ENCODE measurements at places on chromosomes 16 and 17.

DNA sequence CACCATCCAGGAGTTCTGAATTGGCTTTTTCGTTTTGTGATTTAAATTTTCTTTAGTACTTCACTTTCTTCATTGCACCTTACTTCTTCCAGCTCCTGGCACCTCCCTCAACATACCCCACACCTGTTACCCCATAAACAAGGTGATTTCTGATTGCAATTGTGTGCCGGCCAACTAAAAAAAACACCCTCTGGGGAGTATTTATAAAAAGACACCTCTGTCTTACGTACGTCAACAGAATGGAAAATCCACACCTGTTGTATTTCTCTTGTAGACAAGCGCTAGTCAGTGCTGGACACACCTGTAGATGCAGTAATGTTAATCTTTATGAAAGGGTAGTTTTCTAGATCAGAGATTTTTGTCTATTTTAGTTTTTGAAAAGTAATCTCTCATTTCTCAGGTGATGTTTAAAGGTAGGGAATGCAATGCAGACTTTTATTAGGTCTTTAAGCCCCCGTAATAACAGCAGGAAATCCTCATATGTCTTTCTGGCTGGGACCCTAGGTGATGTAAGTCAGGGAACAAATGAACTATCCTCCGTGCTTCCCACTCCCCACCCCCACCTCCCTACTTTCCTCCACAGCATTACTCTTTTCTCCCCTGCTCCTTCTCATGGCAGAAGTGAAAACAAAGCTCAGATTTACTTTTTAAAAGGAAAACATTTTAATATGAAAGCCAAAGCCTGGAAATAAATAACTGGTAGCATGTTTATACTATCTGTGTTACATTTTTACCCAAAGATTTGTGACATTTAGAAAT, 4.2 kb downstream of the MSI2 start:
- peaks cover 37% of the 10 kb centered on the region for H3K36me3 ChIP-seq
- no peaks in the 10 kb centered on the region for H3K27me3 ChIP-seq
- peaks cover 58% of the 10 kb centered on the region for H3K4me1 ChIP-seq

DNA sequence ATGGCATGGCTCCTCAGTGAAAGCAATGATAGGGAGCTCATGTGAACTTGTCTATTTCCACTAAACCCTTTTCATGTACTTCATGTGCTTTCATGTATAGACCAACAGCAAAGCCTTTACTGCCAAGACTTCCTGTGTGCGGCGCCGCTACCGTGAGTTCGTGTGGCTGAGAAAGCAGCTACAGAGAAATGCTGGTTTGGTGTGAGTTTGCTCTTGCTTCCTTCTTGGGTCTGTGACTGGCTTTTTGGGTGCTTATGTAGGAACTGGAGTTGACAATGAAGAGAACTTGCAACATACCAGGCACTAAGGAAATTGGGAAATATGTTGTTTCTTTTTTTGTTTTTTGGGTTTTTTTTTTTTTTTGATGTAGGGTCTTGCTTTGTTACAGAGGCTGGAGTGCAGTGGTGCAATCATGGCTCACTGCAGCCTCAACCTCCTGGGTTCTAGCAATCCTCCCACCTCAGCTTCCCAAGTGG, 5.7 kb downstream of the SNX11 start:
- H3K27me3 ChIP-seq = no peaks in the 10 kb centered on the region
- peaks cover 52% of the 10 kb centered on the region for H3K4me1 ChIP-seq
- peak; percentile 47 for ATAC-seq
- peak overlapping the region; percentile 89 for H3K27ac ChIP-seq
- H3K4me3 ChIP-seq = peak overlapping the region; percentile 97

DNA sequence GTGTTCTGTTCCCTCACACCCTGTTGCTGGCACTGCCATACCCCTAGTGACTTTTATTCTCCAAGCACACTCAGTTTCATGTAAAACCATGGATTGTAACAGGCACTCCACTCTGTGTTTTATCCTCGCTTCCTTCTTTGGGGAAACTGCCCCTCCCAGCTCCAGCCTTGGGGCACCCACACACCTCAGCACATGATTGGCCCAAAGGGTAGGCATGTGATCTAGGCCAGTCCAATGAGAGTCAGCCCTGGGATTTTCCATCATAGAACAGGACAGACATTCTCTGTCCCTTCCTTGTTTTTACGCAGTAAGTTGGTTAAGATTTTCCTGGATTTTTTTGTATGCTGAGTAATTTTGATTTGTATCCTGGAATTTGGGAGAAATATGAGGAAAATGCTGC, 115.4 kb downstream of the C16orf95 start:
- H3K27ac ChIP-seq = no peak overlapping the region
- no peak overlapping the region for H3K4me3 ChIP-seq
- H3K27me3 ChIP-seq = peaks cover 57% of the 10 kb centered on the region
- no peaks in the 10 kb centered on the region for H3K36me3 ChIP-seq
- H3K4me1 ChIP-seq = peaks cover 4% of the 10 kb centered on the region

DNA sequence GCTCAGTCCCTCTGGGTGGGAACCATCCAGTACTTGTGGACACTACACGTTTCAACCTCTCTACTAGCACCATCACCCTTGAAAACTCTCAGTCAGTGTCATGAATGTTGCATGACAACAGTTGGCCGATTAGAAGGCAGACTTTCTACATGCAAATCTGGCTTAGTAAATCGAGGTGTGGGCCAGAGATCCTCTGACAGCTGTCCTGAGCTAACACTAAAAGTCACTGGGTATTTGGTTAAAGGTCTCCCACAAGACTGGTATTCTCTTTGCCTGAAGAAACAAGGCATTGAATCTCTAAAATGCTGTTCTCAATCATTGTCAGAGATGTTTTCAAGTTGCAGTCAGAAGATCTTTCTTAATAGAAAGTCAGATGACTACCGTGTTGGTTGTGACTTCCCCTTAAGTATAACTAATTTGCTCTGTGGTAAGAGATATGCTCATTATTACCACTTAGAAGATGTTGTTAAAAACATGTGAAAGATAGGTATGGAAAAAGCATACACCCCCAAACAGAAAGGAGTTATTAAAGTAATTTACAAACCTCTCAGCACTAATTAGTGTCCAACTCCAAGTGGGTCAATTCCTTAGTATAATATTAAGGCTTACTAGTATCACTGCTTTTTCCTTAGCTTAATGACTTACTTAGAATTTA, 62.3 kb downstream of the WNT3 start:
- no peaks in the 10 kb centered on the region for H3K4me1 ChIP-seq
- no peak for ATAC-seq
- H3K4me3 ChIP-seq = no peak overlapping the region
- H3K27me3 ChIP-seq = no peaks in the 10 kb centered on the region

GRCh38 chr17:4969551-4970173, 2.0 kb upstream of the SPAG7 start:
- ATAC-seq = no peak
- no peak overlapping the region for H3K27ac ChIP-seq
- H3K36me3 ChIP-seq = peaks cover 49% of the 10 kb centered on the region
- no peaks in the 10 kb centered on the region for H3K27me3 ChIP-seq
- no peak overlapping the region for H3K4me3 ChIP-seq

DNA sequence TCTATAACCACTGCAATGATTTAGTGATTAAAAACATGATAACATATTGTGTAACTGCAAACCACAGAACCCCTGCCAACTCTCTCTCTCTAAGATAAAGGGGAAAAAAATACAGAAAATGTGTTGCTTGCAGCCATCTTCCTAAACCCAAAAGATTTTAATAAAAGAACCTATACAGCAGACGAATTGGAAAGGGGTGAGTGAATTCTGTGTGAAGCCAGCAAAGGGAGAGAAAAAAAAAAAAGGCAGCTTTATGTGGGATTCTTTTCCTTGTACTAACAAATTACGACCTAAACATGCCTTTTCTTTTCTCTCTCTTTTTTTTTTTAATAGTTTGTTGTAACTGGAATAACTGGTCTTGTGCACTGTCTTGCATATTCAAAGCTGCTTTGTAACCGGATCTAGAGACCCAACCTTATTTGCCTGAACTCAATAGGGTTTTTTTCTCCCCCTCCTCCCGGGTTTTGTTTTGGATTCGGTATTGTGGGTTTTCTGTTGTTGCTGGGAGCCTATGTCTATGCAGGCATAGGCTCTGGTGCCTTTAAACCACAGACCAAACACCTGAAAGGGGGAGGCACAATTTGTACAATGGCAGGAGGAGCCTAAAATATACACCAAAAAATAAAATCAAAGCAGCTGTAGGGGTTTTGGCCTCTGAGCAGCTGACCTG, 7.0 kb upstream of the ZFHX3 start:
- H3K4me3 ChIP-seq = no peak overlapping the region
- H3K27ac ChIP-seq = no peak overlapping the region
- H3K36me3 ChIP-seq = peaks cover 6% of the 10 kb centered on the region

GRCh38 chr17:17351356-17351891, 48.3 kb downstream of the NT5M start:
- H3K4me3 ChIP-seq = no peak overlapping the region
- no peaks in the 10 kb centered on the region for H3K36me3 ChIP-seq
- H3K4me1 ChIP-seq = no peaks in the 10 kb centered on the region
- ATAC-seq = no peak

- H3K4me1 ChIP-seq = no peaks in the 10 kb centered on the region
- H3K27me3 ChIP-seq = peaks cover 18% of the 10 kb centered on the region
- H3K27ac ChIP-seq = no peak overlapping the region
- ATAC-seq = no peak
- no peaks in the 10 kb centered on the region for H3K36me3 ChIP-seq
These were observed 162.5 kb downstream of the MAF start for GRCh38 chr16:79437764-79438751.

GRCh38 chr17:50163843-50164696, 1.7 kb upstream of the SGCA start:
- no peaks in the 10 kb centered on the region for H3K27me3 ChIP-seq
- no peaks in the 10 kb centered on the region for H3K36me3 ChIP-seq
- peak; percentile 68 for ATAC-seq
- H3K27ac ChIP-seq = peak overlapping the region; percentile 66
- peaks cover 66% of the 10 kb centered on the region for H3K4me1 ChIP-seq
- H3K4me3 ChIP-seq = peak overlapping the region; percentile 40

GRCh38 chr16:74309789-74310781, 13.5 kb downstream of the PSMD7 start:
- H3K4me1 ChIP-seq = peaks cover 7% of the 10 kb centered on the region
- no peak overlapping the region for H3K4me3 ChIP-seq
- no peak for ATAC-seq

DNA sequence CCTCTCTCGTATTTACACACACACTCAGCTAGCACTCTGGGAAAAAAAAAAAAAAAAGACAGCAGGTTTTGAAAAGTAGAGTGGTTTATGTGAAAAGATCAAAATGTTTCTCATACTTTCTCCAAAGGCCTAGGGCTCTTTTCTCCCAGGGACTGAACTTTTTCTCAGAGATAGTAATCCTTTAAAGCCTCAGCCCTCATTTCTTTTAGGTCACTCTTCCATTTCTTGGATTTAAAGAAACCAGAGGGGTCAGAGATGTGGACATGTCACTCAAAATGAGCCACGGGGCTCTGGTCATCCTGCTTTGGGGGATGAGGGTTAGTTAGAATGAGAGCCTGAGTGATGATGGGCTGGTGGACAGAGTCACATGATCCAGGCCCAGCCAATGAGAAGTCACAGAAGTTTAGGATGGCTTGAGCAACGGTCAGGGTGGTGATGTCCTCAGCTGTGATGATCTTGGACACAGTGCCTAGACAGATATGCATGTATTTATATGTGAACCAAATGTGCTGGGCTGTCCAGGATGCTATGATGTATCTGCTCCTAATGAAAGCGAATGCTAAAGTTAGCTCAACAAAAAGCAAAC, 33.7 kb upstream of the AXIN2 start:
- peaks cover 14% of the 10 kb centered on the region for H3K4me1 ChIP-seq
- H3K36me3 ChIP-seq = no peaks in the 10 kb centered on the region
- ATAC-seq = no peak
- H3K4me3 ChIP-seq = no peak overlapping the region
- H3K27ac ChIP-seq = no peak overlapping the region

- ATAC-seq = peak; percentile 48
- peaks cover 77% of the 10 kb centered on the region for H3K4me1 ChIP-seq
- peaks cover 21% of the 10 kb centered on the region for H3K36me3 ChIP-seq
- H3K27me3 ChIP-seq = peaks cover 18% of the 10 kb centered on the region
- peak overlapping the region; percentile 50 for H3K4me3 ChIP-seq
These were observed 142.4 kb upstream of the NOL11 start for GRCh38 chr17:67575325-67575724.

DNA sequence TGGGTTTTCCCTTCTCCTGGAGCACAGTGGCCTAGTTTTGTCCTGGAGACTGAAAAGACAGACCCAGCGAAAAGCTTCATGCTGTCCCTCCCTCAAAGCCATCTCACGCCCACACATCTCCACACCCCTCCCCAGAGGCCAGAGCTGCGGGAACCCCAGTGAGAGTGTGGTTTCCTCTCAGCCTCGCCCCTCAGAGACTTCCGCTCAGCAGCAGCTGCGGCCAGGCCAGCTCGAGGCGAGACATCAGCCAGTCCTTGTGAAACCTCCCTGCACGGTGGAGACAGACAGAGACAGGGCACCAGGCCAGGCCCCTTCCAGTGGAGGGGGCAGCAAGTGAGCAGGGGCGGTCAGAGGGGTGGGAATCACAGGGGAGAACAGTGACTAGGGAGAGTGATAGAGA, 77.0 kb upstream of the TNRC6C start:
- no peaks in the 10 kb centered on the region for H3K36me3 ChIP-seq
- ATAC-seq = peak; percentile 95
- peaks cover 21% of the 10 kb centered on the region for H3K27me3 ChIP-seq
- peak overlapping the region; percentile 42 for H3K4me3 ChIP-seq
- H3K4me1 ChIP-seq = peaks cover 73% of the 10 kb centered on the region

- no peak overlapping the region for H3K4me3 ChIP-seq
- H3K27ac ChIP-seq = no peak overlapping the region
- no peak for ATAC-seq
- H3K27me3 ChIP-seq = peaks cover 39% of the 10 kb centered on the region
- H3K4me1 ChIP-seq = no peaks in the 10 kb centered on the region
These were observed 49.9 kb downstream of the NT5M start for GRCh38 chr17:17352836-17353624.

DNA sequence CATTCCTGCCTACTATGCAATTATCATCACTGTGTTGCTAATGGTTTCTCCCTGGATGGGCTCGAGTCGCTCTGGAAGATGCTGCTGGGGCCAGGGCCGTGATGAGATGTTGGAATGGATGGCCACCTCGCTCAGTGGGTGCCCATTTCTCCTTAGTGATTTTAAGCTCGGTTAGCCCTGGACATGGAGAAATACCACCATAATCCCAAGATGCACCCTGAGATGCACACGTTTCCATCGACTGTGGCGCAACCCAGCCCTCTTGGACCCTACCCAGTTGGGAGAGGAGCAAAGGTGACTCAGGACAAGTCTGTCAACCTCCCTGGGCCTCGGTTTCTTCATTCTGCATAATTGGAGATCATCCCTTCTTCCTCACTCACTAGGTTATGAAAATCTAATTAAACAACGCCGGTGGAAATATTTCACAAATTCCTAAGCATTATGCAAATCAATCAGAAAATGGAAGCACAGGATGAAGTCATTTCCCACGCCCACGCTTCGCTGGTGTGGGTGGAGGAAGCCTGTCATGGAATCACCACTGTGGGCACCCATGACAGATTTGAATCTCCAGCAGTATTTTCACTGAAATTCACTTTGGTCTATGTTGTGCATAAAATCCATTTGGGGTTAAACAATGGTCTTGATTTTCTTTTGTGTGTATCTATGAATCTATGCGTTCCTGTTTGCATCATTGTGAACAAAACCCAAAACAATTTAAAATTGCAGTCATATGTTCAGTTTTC, 195.2 kb downstream of the AXIN2 start:
- ATAC-seq = no peak
- no peaks in the 10 kb centered on the region for H3K36me3 ChIP-seq
- H3K4me3 ChIP-seq = no peak overlapping the region

- no peak for ATAC-seq
- peaks cover 37% of the 10 kb centered on the region for H3K36me3 ChIP-seq
- no peaks in the 10 kb centered on the region for H3K27me3 ChIP-seq
- H3K4me3 ChIP-seq = no peak overlapping the region
These were observed 25.0 kb downstream of the MPRIP start for GRCh38 chr17:17067257-17067656.

GRCh38 chr16:66926961-66927436, 1.7 kb upstream of the RRAD start:
- peak; percentile 25 for ATAC-seq
- peaks cover 42% of the 10 kb centered on the region for H3K27me3 ChIP-seq
- no peak overlapping the region for H3K4me3 ChIP-seq
- peaks cover 36% of the 10 kb centered on the region for H3K4me1 ChIP-seq
- no peak overlapping the region for H3K27ac ChIP-seq
